Activated naive CD8-positive, alpha-beta T cell treated with anti-CD3 and anti-CD28 coated beads, Interleukin-2, amount 10 ng/mL, durations not matched to agents 7 days and 5 days (primary cell): ENCODE measurements at places on chromosomes 3 and 15. TPM values are rescaled to one million over a fixed set of nuclear protein-coding genes. Genes with fewer than 3 reads are reported as not detected.

DNA sequence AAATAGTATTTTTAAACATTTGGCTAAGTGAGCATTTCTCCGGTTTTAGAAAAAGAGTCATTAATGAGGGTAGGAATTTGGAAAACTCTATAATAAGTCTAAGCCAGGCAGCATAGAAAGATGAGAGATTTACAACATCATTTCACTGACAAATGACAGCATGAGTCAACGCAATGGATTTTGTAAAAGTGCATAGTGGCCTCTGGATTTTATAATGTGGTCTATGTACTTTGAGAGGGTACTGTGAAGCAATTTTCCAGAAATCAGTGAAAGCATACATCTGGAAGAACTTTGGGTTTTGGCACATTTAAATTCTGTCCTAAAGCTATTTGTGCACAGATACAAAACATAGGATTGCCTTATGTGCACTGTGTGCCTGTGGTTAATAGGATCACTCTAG is 130.8 kb upstream of the CCNL1 start:
- DNase-seq, result no peak

DNA sequence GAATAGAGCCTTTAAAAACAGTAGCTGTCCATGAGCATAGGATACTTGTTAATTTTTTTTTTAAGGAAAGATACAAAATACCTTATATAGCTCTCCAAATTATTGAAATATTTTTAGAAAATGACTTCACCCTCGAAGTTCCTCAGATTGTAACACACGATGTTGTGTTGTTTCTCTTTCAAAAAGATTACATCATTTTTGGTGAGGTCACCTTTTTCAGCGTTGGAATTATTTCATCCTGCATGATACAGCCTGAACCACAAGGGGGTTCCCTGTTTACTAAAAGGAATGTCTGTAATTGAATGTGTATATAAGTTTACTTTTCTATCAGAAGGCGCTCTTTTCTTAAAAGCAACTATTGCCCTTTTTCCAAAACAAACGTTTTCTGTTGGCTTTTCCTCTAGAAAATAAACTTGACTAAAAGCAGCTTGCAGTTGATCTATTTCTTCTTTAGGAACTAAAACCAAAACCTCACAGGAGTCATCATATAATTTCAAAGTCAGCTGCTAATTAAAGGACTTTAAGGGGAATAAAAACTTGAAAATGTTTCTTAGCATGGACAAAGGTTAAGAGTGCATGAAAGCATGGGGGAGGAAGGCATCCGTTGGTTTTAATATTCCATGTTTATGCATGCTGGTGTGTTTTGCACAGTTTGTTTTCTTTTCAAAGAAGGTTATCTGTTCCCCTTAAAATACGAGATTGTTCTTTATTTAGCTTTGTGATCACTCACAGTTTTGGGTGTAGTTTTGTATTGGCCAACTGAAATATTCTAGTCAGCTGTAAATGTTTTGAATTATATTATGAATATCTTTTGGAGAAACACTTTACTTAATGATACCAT is 29.4 kb downstream of the LYSMD4 start:
- no peak for DNase-seq

Gene ZDHHC19
- total RNA-seq, result not detected

DNA sequence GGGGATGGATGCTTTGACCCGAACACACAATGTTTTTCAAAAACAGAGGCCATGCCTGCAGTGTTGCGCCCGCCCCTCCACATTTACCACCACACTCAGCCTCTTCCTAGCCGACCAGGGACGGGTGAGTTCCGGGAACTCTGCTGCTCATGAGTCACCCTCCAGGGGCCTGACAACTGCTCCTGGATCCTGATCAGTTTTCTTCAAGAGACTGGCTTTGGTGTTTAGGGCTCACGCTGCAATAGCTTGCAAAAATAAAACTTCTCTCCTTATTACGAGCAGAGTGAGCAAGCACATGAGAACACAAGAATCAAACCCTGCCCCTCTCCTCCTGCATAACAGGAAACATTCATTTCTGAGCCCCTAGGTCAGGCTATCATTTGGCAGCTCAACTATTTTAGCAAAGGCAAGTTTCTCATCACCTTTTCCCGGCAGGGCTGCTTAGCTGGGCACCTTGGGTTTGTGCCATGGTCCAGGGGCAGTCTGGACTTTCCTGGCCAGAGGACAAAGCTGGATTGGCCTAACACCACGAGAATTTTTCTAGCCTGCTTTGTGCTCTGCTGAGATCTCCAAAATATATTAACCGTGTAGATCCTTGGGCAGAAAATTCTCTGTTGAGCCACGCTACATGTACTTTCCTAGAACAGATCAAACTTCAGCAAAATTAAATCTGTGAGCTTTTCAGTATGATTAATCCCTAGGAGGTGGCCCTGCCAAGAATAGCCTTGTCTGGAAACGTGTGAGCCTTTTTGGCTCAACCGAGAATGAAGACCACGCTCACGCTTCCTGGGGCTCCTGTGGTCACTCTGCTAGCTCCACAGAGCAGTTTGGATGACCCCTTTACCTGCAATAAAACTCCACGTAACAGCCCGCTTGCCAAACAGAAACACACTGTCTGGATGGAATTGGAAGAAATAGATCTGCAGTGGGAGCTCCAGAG is 52.7 kb upstream of the SPATA12 start:
- no peak for DNase-seq

- no peak for DNase-seq
Observed at GRCh38 chr3:8975081-8976020, 12.1 kb upstream of the RAD18 start.

DNA sequence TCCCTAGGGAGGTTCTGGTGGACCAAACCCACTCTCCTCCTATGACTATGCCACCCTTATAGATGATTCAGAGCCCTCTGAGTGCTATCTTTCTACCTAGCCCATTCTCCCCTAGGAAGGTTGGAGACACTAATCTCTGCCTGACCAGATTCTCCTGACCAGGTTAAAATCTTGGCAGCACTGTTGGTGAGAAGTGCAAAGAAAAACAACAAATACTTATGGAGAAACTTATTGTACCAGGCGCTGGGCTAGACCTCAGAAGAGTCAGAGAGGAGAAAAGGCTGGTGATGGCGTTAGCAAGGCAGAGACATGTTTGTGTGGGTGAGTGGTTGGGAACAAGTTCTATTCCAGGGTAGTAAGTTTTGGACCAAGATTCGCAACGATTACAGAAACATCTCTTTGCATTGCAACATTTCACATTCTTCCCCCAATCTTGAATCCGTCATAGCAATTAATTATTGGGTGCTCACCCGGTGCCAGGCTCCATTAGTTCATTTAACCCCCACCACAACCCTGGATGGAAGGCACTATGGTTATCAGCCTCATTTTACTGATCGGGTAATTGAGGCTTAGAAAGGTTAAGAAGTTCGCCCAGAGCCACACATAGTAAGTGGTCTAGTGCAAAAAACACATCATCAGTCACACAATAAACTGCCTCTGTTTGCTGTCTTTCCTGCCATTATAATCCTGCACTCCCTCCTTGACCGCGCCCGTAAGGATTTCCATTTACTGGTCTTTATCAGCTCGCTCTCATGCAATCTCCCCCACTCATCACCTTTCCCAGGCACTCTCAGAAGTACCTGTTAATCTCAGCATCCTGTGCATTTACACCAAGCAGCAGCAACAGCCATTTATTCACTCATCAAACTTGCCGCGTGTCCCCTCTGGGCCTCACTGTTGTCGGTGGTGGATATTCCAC is 655 bp upstream of the TSPAN3 start:
- no peak for DNase-seq

Gene MITF
- 1.6 TPM for total RNA-seq

Gene CILP
- total RNA-seq, result 0.17 TPM

Gene XCR1
- not detected for total RNA-seq

- DNase-seq, result no peak
Observed at GRCh38 chr3:42664438-42664803, 10.9 kb downstream of the ZBTB47 start.

DNA sequence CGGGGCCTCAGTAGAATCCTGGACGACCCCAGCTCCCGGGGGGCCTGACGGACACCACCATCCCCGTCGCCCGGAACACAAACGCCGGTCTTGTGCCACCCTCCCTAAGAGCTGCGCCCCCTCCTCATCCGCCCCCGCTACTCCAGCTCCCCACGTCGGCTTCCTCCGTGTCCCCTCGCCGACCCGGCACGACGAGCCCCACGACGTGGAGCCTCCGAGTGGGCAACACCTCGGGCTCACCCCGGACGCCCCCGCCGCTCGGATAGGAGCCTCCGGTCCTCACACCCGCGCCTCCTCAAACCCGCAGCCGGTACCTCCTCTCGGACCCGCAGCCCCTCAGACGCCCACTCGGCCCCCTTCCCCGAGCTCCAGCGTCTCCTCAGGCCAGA is 525 bp downstream of the NPTN start:
- no peak for DNase-seq

- DNase-seq, result no peak
Observed at GRCh38 chr3:36408146-36408545, 27.8 kb downstream of the STAC start.

- no peak for DNase-seq
Observed at GRCh38 chr3:127691489-127691888, 18.7 kb downstream of the ABTB1 start.
